Prostate gland (tissue), 2 donors: ENCODE measurements at places on chromosomes 11 and 22. TPM values are rescaled to one million over a fixed set of nuclear protein-coding genes. Genes with fewer than 3 reads are reported as not detected.

Gene C11orf21
- total RNA-seq = not detected

Gene NPTXR
- 36.2 TPM for total RNA-seq

DNA sequence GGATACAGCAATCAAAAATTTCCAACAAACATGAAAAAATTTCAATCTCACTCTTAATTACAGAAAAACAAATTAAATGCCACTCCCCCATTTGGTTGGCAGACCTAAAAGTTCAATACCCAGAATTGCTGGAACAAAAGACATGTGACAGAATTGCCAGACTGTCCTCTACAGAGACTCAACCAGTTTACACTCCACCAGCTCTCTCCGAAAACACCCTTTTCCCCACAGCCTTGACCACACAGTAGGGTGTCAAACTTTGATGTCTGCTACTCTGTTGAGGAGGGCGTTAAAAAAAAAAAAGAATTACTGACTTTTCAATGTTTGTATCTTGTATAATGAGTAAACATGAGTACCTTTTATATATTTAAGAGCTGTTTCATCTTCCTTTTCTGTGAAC lies 44.7 kb upstream of the YPEL1 start:
- H3K27ac ChIP-seq = no peak overlapping the region
- H3K36me3 ChIP-seq = no peaks in the 10 kb centered on the region
- H3K27me3 ChIP-seq = no peaks in the 10 kb centered on the region
- H3K4me1 ChIP-seq = no peaks in the 10 kb centered on the region

GRCh38 chr22:31897842-31898805 lies 46.2 kb upstream of the YWHAH start:
- no peak for DNase-seq
- no peaks in the 10 kb centered on the region for H3K36me3 ChIP-seq
- no peaks in the 10 kb centered on the region for H3K4me1 ChIP-seq
- no peak overlapping the region for H3K4me3 ChIP-seq
- H3K27ac ChIP-seq = no peak overlapping the region

DNA sequence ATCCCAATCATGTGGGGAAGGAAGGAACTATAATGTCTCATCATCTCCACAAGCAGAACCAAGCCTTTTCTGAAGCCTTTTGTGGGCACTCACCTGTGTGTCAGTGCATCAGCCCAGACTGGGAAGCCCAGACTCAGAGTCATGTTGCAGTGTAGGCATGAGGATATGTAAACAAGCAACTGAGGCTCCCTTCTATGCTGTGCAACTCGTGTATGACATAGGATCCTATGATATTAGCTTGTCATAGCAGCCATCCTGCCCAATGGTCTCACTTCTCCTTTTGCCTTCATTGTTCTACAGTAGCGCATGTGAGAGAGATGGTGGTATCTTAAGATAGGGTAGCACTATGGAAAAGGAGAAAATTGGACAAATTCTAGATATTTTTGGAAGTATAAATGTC lies 103.4 kb upstream of the OLFML1 start:
- H3K27me3 ChIP-seq = no peaks in the 10 kb centered on the region
- H3K27ac ChIP-seq = no peak overlapping the region
- no peak overlapping the region for H3K4me3 ChIP-seq
- no peaks in the 10 kb centered on the region for H3K4me1 ChIP-seq
- H3K36me3 ChIP-seq = no peaks in the 10 kb centered on the region

GRCh38 chr11:68258363-68258765 lies 13.4 kb downstream of the C11orf24 start:
- H3K36me3 ChIP-seq = peaks cover 4% of the 10 kb centered on the region
- no peaks in the 10 kb centered on the region for H3K4me1 ChIP-seq
- no peak overlapping the region for H3K4me3 ChIP-seq
- H3K27ac ChIP-seq = no peak overlapping the region
- no peak for DNase-seq
- H3K27me3 ChIP-seq = no peaks in the 10 kb centered on the region

- no peaks in the 10 kb centered on the region for H3K36me3 ChIP-seq
- no peaks in the 10 kb centered on the region for H3K4me1 ChIP-seq
- H3K4me3 ChIP-seq = no peak overlapping the region
- no peak for DNase-seq
- H3K27me3 ChIP-seq = no peaks in the 10 kb centered on the region
- H3K27ac ChIP-seq = no peak overlapping the region
These were observed 92.7 kb downstream of the COMMD9 start for GRCh38 chr11:36196411-36196998.

DNA sequence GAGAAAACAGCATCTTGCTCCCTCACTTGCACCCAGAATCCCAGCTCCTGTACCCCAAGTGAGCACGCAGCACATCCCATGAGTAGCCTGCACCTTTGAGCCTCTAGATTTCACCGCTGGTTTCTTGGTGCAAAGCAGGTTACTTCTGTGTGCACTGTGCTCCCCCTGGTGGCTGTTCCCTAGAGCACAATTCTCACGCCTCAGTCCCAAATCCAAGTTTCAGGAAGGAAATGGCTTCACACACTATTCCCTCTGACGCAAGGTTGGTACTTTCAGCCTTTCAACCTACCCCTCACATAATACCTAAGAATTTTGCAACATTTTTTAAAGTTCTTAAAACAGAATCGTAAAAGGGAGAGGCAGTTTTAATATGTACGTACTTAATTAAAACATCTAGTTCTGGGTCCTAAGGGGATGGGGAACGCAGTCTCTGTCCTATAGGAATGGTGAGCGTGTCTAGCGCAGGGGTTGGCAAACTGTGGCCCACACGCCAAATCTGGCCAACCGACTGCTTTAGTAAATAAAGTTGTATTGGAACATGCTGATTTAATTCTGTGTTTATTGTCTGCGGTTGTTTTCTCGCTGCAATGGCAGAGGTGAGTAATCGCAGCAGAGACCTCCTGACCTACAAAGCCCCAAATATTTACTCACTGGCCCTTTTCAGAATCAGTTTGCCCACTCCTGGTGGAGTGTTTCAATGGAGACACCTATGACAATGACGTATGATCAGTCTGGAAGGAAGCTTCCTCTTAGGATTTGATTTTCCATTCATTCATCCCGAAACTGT lies 27.5 kb downstream of the DHCR7 start:
- H3K4me3 ChIP-seq = no peak overlapping the region
- no peak overlapping the region for H3K27ac ChIP-seq
- H3K36me3 ChIP-seq = no peaks in the 10 kb centered on the region
- H3K4me1 ChIP-seq = no peaks in the 10 kb centered on the region
- DNase-seq = peak; percentile 26

Gene SOX6
- 15.5 TPM for total RNA-seq

Gene GAL3ST1
- 9.7 TPM for total RNA-seq

Gene TRIM66
- total RNA-seq = 10.5 TPM

Gene CLDN5
- 46.9 TPM for total RNA-seq

DNA sequence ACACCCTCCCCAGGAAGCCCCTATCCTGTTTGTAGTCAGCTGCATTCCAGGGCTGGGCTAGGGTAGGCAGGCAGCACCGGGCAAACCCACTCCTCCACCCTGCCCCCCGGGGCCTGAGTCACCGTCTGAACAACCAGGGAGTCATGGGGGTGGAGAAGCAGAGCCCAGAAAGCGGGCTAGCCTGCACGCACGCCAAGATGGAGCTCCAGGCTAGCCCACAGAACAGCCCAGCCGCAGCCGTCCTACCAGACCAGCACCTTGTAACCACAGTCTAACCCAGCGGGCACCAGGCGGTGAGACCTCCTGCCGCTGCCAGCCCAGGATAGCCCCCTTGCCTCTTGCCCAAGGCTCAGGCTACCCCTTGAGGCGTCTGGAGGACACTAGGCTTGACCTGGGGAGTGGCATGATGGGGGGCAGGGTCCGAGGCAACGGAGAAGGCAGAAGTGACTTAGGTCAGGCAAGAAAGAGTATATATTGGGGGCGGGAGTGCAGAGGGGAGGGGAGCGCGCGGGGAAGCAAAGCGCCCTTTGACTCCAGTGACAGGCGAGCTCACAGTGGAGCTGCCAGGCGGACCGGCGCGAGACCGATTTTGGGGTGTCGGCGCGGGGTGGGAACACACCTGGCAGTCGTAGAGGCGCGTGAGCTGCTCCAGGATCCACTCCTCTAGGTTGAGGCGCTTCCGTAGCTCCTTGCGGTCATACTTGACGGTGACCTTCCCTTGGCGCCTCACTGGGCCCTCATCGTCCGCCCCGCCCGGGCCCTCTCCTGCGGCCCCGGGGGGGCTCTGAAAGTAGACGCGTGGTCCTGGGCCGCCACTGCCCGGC lies 734 bp downstream of the PPP1R14B start:
- H3K36me3 ChIP-seq = no peaks in the 10 kb centered on the region
- no peaks in the 10 kb centered on the region for H3K27me3 ChIP-seq
- no peak for DNase-seq
- peak overlapping the region; percentile 71 for H3K27ac ChIP-seq
- H3K4me3 ChIP-seq = peak overlapping the region; percentile 47
- peaks cover 15% of the 10 kb centered on the region for H3K4me1 ChIP-seq

DNA sequence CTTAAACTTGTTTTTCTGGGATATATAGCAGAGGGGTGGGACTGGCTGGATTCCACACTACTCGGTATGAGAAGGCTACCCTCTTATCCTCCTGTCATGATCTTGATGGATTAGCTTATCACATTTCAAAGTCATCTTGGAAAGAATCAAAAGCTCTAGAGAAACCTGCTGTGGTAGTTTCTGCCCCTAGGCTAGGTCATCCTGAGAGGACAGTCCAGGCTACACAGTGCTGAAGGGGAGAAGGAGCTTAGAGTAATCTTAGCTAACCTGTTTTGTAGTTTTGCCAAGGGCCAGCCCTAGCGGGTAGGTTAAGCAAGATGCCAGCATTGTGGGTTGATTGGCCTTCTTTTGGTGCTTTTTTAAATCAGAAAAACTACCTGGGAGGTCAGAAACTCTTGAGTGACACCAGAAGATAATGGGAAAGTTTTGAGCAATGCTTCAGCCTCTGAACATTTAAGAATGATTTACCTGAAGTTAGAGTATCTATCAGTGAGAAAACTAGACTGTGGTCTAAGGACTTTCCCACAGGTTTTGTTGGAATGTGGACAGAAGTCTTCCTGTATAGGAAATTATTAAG lies 21.3 kb downstream of the PIWIL4 start:
- H3K27me3 ChIP-seq = no peaks in the 10 kb centered on the region
- H3K4me3 ChIP-seq = no peak overlapping the region
- DNase-seq = no peak
- H3K4me1 ChIP-seq = no peaks in the 10 kb centered on the region

Gene APOL4
- 25.5 TPM for total RNA-seq

- H3K4me1 ChIP-seq = no peaks in the 10 kb centered on the region
- H3K27me3 ChIP-seq = no peaks in the 10 kb centered on the region
- H3K36me3 ChIP-seq = no peaks in the 10 kb centered on the region
- no peak for DNase-seq
These were observed 6.0 kb upstream of the FXYD6 start for GRCh38 chr11:117882311-117882905.

Gene MMP7
- total RNA-seq = 171 TPM

Gene PPFIBP2
- total RNA-seq = 76.3 TPM

Gene MS4A14
- 0.23 TPM for total RNA-seq

Gene ADAMTS15
- 0.59 TPM for total RNA-seq

DNA sequence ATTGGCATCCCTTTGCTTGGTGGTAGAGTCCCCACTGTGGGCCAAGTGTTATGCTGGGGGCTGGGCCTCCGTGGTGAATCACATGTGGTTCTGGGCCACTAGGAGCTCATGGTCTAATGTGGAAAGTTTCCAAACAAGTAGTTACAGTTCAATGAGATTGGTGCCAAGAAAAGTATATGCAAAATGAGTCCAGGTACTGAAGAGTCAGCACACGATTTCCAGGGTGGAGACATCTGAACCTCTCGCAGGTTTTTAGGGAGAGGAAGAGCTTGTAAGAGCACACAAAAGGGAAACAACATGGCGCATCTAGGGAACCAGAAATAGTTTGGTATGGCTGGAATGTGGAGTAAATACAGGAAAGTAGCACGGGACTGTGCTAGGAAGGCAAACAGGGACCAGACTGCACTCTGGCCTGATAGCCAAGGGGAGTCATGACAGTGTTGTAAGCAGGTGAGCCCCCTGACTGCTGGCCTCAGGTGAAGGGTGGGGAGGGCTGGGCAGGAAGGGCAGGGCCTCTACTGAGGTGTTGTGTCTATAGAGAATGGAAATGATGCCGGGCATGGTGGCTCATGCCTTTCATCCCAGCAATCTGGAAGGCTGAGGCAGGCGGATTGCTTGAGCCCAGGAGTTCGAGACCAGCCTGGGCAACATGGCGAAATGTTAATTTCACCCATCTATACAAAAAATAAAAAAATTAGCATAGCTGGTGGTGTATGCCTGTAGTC lies 12.6 kb downstream of the POLR2F start:
- no peak overlapping the region for H3K27ac ChIP-seq
- no peaks in the 10 kb centered on the region for H3K36me3 ChIP-seq
- no peak overlapping the region for H3K4me3 ChIP-seq
- H3K27me3 ChIP-seq = no peaks in the 10 kb centered on the region
- H3K4me1 ChIP-seq = no peaks in the 10 kb centered on the region
- no peak for DNase-seq

- peak overlapping the region; percentile 75 for H3K27ac ChIP-seq
- peaks cover 17% of the 10 kb centered on the region for H3K4me1 ChIP-seq
- H3K27me3 ChIP-seq = no peaks in the 10 kb centered on the region
- H3K4me3 ChIP-seq = no peak overlapping the region
- no peaks in the 10 kb centered on the region for H3K36me3 ChIP-seq
These were observed 40.7 kb downstream of the ARFGAP3 start for GRCh38 chr22:42816336-42816735.
